KG1 (cell line): ENCODE measurements at places on chromosomes 1 and 21.
A peak's percentile ranks its signal among the peaks of the same experiment; 100 is the strongest.

GRCh38 chr1:235131961-235132360 lies 3.3 kb upstream of the TOMM20 start:
- DNase-seq = no peak

GRCh38 chr1:200034761-200035396 lies 7.4 kb downstream of the NR5A2 start:
- DNase-seq = no peak

DNA sequence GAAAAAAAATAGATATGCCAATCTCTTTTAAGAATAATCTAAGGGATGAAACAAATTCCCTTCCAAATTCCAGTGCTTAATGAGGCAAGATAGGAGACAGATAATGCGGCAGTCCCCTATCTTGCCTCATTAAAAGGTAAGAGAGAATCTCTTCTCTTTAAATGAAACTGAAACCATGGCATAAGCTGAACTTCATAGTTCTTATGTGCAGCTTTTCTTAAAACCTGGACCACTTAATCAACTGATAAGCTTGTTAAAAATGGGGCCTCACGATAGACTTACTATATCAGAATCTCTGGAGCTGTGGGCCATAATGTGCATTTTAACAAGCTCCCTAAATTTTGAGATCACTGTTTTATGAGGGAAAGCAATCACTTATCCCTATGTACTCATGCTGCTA lies 79.2 kb downstream of the NIBAN1 start:
- DNase-seq = no peak

- no peak for DNase-seq
Observed at GRCh38 chr1:116185161-116185701, 74.0 kb downstream of the MAB21L3 start.

DNA sequence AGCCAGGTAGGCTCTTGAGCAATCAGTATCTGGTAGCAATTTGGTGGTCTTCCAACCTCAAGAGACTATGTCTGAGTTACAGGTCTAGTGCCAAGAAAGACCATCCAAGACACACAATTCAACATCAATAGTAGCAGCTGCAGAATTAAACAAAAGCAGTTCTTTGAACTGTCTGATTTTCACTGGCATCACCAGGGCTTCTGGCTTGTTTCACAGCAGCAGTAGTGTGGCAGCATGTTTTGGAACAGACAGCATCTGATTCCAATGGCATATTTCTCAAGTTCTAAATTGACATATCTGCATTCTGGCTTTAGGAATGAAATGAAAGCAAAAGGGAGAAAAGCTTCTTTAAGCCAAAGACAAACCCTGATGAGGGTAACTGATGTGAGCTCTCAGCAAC lies 334.7 kb upstream of the PRMT6 start:
- DNase-seq = no peak

DNA sequence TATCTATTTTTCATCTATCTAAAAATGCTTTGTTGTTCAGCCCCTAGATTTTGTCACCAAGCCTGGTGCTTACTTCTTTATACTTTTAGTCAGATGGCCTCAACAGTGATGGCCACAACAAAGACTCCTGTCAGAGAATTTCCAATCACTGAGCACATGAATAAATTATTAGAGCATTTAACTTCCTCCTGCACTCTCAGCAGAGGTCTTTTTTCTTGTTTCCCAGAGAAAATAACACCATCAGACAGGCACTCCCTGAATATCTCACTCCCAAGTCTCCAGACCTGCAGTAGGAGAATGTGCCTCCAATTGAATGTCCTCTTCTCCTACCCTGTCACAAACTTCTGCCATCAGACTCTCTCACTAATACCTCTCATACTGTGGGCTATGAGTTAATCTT lies 616.0 kb upstream of the NR5A2 start:
- no peak for DNase-seq

DNA sequence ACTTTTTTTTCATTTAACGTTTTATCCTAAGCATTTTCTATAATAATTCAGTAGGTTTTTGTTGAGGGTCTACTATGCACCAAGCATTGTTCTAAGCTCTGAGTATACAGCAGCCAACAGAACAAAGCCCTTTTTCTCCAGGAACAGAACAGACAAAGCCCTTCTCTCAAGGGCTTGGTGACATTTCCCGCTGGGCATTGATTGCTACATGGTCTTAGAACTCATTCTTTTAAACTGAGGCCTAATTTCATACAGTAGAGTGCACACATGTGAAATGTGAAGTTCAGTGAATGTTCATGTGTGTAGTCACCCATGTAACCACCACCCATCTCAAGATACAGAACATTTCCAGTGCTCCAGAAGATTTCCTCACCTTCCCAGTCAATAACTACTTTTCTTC lies 15.2 kb upstream of the PDIK1L start:
- no peak for DNase-seq

DNA sequence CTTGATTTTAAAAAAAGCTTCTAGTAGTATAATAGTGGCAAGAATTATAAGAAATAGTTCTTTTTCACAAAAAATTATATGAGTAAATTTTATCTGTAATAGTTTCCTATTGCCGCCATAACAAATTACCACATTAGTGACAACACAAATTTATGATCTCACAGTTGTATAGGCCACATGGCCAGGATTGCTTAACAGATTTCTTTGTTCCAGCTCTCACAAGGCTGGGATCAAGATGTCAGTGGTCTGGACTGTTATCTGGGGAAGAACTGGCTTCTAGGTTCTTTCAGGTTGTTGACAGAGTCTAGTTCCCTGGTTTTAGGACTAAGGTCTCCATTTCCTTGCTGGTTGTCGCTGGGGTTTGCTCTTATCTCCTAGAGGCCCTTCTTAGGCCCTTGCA lies 236.4 kb downstream of the USP25 start:
- DNase-seq = no peak

GRCh38 chr21:32844653-32845436 lies 73.3 kb upstream of the PAXBP1 start:
- DNase-seq = no peak

DNA sequence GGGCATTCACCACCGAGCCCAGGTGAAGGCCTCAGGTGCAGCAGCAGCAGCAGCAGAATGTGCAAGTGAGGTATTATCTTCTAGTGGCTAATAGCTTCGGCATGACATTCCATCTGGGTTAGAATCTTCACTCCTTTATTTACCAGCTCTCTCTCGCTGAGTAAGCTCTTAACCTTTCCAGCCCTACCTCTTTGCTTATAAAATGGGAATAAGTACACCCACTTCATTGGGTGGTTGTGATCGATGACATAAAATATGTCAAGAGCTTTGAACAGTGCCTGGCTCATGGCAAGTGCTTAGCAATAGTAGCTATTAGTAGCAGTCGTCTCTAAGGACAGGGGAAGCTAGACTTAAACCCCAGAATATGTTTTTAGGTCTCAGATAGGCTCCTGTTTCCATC lies 149.5 kb downstream of the NOS1AP start:
- no peak for DNase-seq

DNA sequence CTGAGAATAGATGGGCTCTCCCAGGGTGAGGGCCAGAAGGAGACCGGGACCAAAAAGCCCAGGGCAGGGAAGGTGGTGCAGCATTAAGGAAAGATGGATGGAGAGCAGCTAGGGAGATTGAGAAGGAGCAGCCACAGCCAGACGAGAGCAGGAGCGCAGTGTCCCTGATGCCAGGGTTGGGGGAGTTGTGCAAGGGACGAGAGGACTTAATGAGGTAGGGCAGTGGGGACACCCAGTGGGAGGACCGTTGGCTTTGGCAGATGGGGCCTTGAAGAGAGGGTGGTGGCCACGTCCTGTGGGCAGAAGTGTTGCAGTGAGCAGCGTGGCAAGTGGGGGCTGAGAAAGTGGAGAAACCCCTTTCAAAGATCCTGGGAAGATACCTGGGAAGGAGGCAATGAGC lies 38.0 kb upstream of the KDM4A start:
- DNase-seq = no peak

DNA sequence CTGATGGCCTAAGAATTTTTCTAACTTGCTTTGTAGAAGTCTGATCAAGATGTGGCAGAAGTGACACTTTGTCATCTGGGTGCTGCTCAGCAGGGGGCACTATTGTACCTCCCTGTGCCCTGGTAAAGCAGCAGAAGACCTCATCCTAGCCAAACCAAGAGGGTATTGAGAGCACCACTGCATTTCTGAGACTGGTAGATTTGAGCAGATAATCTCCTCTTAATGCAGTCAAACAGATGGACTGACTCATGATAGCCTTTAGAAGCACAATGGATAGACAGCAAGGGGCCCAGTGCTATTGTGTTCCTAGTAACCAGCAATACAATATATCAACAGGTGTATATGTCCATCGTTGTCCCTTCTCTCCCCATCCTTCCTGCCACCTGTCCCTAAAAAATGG lies 5.7 kb downstream of the TPM3 start:
- DNase-seq = peak; percentile 44

- no peak for DNase-seq
Observed at GRCh38 chr1:236465959-236466303, 57.9 kb upstream of the LGALS8 start.

- no peak for DNase-seq
Observed at GRCh38 chr1:53278298-53278725, 40.0 kb upstream of the MAGOH start.

- no peak for DNase-seq
Observed at GRCh38 chr1:85582687-85583591, 2.4 kb downstream of the CCN1 start.

DNA sequence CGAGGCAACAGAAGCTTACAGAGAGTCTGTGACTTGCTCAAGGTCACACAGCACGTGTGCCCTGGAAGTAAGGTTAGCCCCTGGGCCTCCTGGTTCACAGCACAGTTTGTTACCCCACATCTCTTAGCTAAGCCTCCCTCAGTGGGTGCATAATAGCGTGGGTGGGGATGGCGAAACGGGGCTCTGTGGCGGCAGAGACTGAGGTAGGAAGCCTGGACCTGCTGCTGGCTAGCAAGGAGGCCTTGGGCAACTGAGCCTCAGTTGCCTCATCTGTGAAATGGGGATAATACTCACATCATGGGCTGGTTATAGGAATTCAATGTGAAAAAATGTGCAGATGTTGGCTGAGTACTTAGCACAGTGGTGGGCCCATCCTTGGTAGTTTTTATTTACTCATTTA lies 596 bp downstream of the PADI4 start:
- DNase-seq = no peak

GRCh38 chr1:198657550-198658064 lies 18.8 kb downstream of the PTPRC start:
- no peak for DNase-seq

- no peak for DNase-seq
Observed at GRCh38 chr1:219324171-219324570, 150.5 kb downstream of the LYPLAL1 start.

DNA sequence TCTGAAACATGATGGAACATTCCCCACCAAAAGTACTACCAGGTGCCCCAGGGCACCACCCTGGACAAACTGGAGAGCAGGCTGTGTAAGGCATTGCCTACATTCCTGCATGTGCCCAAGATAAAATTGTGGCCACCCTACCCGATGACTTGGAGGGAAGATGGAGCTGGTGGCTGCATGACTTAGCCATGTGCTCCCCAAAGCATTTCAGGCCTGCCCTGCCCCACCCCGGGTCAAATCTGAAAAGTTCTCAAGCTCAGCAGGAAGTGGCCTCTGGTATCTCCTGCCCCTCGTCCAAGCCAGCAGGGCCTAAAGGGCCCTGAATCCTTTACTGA lies 8.5 kb downstream of the CD2 start:
- no peak for DNase-seq

- no peak for DNase-seq
Observed at GRCh38 chr1:111924786-111925185, 64.7 kb downstream of the KCND3 start.

DNA sequence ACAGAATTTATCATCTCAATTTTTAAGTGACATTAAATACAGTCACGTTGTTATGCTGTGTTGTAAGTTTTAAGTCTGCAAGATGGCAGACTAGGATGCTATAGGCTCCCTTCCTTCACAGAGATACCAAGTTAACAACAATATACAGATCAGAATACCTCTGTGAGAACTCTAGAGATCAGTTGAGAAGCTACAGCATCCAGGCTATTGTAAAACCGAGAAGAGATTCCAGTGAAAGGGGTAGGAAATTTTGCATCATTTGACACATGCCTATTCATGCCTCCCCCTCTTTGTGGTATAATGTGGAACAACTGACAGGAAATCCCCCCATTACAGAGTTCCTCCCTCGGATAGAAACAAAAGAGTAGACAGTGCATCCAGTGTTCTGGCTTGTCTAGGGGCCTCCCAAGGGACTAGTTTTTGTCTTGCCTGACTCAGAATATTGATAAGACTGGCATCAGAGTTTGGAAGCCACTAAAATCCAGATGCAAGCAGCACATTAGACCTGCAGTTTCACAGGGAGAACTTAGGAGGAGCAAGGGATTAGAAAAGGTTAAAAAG lies 80.6 kb downstream of the LBR start:
- DNase-seq = no peak

- DNase-seq = no peak
Observed at GRCh38 chr1:28417926-28418637, 48.5 kb downstream of the PHACTR4 start.

GRCh38 chr1:11100149-11100493 lies 452 bp upstream of the EXOSC10 start:
- no peak for DNase-seq

GRCh38 chr1:72177711-72178110 lies 104.6 kb downstream of the NEGR1 start:
- DNase-seq = no peak

GRCh38 chr1:81832573-81832972 lies 31.8 kb downstream of the ADGRL2 start:
- DNase-seq = no peak

DNA sequence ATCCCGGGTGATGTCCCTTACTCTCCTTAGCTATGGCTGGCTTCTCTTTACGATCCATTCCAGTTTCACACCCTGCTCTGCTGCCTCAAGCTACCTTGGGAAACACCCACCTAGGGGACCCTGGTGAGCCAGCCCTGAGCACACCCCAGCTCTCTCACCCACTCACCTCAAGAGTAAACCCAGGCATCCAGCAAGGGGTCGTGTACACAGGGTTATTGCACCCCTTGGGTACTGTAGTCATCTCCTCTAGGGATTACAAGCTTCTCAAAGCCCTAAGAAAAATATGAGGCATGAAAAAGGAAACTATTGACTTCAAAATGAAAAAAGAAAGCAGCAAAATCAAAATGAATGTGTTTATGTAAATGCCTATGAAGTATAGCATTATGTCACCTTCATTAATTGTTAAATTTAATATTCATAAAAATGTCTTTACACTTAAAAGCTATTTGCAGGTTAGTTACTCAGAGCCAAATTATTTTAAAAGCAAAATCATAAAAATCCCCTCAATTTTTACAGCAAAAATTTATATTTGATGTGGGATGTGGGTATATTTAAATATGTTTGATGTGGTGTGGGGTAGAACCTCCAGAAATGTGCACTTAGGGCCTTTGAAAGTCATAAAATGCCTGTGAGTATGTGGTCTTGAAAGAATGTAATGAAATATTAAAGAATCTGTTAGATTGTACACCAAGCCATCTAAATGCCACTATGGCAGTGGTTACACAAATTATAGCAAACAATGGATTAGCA lies 190.3 kb downstream of the C1orf94 start:
- no peak for DNase-seq

DNA sequence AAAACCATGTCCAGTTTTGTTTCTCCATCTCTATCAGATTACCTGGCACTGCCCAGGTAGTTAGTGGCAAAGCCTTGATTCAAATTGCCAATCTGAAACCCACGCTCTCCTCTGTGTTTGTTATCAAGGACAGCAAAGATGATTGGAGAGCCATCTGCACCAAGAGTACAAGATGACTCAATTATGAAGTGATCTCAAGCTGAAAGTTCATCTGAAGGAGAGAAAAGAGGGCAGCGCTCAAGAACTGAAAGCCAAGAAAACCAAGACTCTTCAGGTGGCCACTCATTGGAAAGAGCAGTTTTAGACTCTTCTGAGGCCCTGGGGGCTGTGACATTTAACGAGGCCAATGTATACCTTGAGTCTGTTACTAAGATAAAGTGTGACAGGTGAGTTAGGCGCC lies 13.8 kb downstream of the RXRG start:
- DNase-seq = no peak

- no peak for DNase-seq
Observed at GRCh38 chr21:44331650-44332307, 7.4 kb downstream of the CFAP410 start.
